ENCODE measurements at places on chromosomes 16 and 17.

- DNase-seq = no peak
These were observed 5.1 kb downstream of the TSPOAP1 start for GRCh38 chr17:58323366-58324055.

DNA sequence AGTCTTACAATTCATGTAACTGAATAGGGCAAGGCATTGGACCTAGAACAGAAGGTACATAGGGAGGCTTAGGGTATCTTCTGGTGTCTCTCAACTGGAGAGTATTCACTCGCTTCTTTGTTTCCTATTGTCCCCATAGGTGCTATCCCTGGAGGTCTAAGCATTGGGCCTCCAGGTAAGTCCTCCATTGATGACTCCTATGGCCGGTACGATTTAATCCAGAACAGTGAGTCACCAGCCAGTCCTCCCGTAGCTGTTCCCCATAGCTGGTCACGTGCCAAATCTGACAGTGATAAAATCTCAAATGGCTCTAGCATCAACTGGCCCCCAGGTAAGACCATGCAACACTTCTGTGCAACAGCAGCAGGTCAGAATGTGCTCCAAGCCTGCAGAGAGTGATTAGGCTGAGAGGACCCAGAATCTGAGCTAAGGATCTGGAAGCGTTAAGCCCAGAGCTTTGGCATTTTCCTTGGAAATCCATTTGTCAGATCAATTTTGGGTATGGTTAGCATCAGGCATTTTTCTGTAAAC lies 35.7 kb downstream of the TMC6 start:
- no peak for DNase-seq

DNA sequence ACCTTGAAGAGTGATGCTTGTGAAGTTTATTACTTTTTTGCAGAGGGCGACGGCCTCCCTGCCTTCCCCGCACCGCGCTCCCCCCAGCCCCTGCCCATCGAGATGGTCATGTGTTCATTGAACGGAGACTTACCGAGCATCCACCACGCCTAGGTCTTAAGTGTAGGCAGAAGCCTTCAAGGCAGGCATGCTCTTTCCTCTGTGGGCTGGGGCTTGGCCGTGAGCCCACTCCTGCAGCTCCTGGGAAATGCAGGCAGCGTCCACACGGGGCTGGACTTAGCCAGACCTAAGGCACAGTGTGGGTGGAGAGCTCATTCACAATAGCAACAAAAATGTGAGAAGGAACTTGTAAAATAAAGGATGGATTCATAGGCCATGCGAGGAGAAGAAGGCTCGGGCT lies 19.2 kb downstream of the RNF213 start:
- DNase-seq = peak; percentile 86

GRCh38 chr17:82438401-82439193 lies 12.0 kb downstream of the CYBC1 start:
- no peak for DNase-seq

DNA sequence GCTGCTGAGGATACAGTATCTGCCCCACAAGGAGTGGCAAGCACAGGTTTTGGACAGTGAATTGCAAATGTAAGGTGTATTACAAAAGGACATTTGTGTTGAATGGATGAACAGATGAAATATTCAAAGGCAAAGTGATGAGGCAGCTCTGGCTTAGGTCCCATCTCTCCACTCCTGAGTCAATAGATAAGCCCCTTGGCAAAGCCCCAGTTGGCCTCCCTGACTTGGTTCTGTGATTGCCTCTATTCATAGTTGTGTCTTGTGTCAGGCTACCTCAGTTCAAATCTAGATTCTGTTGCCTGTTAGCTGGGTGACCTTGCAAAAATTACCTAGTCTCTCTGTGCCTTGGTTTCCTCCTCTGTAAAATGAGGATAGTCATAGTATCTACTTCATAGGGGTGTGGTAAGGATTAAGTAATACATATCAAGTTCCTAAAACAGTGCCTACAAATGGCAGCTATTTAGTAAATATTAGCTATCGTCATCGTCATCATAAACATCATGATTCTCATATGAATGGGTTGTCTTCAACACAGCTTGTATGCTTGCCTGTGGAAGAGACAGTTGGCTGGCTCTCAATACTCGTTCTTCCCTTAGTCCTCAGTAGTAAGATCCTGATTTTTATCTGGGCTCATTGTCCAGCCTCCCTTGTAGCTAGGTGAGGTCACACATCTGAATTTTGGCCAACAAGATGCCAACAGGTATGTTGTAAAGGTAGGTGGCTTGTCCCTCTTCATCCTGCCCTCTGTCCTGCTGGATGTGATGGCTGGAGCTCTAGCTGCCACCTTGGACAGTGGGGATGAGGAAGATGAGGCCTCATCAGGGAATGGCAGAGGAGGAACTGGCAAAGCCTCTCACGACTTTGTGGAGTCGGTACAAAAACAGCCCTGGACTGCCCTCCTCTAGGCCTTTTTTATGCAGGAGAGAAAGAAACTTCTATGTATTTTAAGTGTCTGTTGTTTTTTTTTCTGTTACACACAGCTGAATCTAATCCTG lies 2.1 kb upstream of the MFAP4 start:
- DNase-seq = no peak

- DNase-seq = no peak
These were observed 12.5 kb downstream of the CALCOCO2 start for GRCh38 chr17:48843187-48843900.

GRCh38 chr17:72760368-72760767 lies 332.1 kb downstream of the SLC39A11 start:
- DNase-seq = no peak

All from posterior cingulate gyrus (tissue), 11 donors.